NCI-H1417 treated with DMSO at 0.1 percent for 48 hours (cell line): ENCODE measurements at places on chromosomes 6 and 20.

DNA sequence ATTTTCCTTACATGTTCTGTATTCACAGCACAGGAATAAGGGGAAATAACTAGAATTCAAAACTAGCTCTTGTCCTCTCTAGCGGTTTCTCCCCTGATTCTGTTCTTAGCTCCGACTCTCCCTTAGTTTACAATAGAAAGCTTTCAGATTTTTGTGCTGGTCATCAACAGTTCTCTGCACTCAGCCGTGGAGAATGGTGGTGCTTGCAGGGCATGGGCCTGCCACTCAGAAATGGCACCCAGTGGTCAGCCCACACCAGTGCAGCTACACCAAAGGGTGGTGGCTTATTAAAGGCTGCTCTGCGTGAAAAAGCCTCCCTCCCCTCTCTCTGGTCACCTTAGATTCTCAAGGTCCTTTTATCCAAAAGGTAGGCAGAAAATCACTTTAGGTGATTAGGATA is 123.5 kb downstream of the SASH1 start:
- no peak for DNase-seq

GRCh38 chr6:16735014-16735413 is 26.2 kb downstream of the ATXN1 start:
- no peak for DNase-seq

DNA sequence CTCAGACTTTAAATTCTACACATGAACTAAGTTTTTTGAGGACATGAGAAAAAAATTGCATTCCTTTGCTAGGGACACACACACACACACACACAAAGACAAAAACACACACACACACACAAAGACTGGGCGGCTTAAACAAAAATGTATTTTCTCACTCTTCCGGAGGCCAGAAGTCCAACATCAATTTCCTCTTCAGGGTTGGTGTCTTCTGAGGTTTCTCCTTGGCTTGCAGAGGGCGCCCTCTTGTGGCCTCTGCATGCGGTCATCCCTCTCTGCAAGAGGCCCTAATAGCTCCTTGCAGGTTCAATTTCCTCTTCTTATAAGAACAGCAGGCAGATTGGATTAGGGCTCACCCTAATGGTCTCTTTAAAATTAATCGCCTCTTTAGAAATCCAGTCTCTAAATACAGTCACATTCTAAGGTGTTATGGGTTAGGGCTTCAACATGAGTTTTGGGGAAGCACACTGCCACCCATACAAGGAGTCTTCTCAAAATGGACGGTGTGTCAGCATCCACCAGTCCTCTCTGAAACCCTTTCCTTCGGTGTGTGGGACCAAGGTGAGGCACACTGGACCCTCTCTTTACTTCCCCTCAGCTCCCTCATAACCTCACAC is 61.4 kb downstream of the GPR6 start:
- peak; percentile 84 for DNase-seq

GRCh38 chr6:157403686-157404051 is 22.7 kb downstream of the ZDHHC14 start:
- no peak for DNase-seq

- DNase-seq, result no peak
Measured at GRCh38 chr6:7252390-7252789, 60.6 kb downstream of the SSR1 start.

DNA sequence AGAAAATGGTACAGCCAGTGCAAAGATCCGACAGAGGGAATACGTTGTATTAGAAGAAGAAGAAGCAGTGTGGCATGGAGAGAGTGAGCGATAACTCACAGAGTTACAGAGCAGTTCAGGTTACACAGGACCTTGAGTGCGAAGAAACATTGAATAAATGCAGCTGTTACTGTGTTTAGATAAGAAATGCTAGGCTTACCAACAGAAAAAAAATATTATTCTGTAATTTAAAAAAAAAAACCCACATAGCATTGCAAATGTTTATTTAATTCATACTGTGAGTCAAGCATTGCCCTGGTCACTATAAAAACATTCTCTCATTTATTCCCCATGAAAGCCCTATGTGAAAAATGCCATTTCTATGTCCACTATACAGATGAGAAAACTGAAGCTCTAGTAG is 373.4 kb upstream of the EPHA7 start:
- DNase-seq, result no peak

DNA sequence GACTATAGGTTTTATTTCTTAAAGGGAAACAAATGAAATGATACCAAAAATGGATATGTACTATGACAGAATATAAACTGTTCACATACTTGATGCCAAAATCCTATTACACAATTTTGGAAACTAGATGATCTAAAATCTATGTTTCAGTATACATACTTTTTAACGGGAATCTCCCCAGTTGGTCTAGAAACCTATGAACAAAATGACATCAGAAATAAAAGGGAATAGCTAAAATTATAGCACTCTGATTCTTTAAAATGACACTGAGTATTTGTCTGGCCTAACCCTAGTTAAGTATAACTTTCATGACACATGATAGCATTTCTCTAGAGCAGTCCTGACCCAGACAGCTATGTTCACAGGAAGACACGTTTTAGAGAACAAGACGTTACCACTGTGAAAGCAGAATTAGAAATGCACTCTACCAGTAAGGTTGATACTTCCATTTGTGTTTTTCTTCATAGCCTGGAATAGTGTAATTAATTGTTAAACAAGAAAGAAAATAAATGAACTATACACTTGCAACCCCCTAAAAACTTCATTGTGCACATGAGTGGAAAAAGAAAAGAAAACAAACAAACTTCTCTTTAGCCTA is 3.3 kb downstream of the OSER1 start:
- DNase-seq, result no peak

- DNase-seq, result no peak
Measured at GRCh38 chr6:170022827-170023619, 267.9 kb downstream of the DLL1 start.

DNA sequence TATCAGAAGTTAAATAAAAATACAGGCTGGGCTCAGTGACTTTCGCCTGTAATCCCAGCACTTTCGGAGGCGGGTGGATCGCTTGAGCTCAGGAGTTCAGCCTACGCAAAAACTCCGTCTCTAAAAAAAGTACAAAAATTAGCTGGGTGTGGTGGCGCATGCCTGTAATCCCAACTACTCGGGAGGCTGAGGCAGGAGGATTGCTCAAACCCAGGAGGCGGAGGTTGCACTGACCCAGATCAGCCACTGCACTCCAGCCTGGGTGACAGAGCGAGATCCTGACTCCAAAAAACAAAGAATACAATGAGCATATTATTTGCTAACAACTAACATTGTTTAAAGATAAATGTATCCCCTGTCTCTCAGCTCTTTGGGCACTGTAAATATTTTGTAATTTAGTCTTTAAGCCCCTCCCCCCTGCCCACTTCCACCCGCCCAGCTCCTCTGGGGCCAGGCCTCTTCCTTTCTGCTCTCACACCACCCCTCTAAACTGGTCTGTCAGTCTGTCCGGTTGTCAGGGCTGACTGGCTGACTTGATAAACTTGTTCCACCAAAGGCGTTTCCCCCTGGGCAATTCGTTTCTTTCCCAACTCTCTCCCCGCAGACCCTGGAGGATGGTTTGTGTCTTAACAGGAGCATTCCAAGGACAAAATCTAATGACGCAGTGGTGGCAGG is 62.4 kb upstream of the QKI start:
- DNase-seq, result no peak

DNA sequence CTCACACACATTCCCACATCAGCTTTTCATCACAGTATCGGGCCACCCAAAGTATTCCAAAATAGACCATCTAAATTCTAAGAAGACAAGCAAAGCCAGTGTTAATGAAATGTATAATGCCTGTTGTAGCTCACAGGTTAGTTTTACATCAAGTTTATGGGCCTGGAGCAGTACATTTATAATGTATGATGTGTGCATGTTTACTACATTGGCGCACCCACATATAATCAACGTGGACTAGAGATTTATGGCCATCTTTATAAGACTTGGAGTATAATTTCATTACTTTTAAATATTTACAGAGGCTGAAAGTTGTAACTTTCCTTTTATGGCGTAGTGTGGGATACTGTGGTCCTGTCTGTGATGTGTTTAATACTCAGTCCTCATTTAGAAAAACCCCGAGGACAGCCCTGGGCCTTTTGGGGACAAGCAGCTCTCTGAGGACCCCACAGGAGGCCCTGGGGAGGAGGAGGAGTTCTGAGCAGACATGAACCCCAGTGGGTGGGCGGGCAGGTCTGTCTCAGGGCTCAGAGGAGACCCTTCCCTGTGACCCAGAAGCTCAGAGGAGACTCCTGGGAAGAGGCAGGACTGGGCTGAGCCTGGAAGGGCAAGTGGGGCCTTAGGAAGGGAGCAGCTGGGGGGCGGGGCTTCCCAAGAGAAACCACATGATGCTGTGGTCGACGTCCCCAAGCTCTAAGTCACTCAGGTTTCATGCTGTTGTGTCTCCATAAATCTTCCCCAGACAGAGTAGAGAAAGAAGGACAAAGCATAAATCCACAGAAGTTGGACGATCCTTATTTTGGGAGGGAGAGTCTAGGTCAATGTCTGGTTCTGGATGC is 232.1 kb downstream of the PREX1 start:
- DNase-seq, result no peak
